Left ventricle myocardium superior (tissue), 1 donor: ENCODE measurements at places on chromosomes 4 and X.
A peak's percentile ranks its signal among the peaks of the same experiment; 100 is the strongest.

DNA sequence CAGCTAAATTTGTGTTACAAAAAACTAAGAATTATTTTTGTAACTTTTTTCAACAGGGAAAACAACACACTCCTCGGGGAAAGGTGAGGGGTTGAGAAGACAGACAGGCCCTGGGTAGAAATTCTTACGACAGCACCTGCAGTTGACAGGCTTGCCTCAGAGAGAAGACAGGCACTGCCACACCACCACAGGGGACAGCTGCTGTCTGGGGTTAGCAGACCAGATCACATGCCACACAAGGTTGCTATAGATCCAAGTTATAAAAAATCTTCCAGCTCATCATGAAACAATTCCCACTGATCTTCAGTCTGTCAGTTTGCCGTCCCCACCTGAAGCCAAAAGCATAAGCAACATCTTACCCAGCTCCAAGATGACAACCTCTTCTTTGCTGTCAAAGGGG is 143.2 kb upstream of the ZCCHC13 start:
- no peak for DNase-seq

- peak; percentile 28 for DNase-seq
These were observed 149.6 kb downstream of the INPP4B start for GRCh38 chr4:142696334-142697122.

- no peak for DNase-seq
These were observed 605.2 kb downstream of the KLHL13 start for GRCh38 chrX:117511379-117511778.

- DNase-seq = no peak
These were observed 12.2 kb upstream of the MCF2 start for GRCh38 chrX:139720136-139720535.

DNA sequence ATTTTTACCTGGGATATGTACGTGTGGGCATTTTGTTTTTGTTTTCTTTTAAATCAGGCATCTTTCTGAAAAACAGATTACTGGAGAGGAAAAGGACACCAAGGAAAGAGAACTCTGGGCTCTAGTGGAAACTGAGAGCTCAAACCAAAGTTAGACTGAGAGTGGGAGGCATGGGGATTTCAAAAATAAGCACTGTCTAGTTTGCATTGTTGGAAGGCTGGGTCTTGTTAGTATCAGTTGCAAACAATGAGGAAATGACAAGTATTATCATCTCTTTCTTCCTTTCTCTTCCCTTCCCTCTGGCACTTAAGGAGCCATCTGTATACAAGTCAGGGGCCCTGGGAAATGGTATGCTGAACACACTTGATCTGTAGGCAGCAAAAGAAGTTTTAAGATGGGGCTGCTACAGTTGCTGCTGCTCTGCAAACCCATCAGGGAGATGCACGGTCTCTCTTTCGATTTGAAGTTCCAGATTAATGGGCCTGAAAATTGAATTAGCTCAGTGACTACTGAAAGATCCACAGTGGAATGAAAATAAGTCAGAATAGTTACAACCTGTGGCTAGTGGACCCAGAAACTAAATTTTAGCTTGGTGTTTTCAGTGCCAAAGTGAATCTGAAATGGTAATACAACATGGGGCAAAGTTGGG is 48.0 kb upstream of the GRXCR1 start:
- no peak for DNase-seq

DNA sequence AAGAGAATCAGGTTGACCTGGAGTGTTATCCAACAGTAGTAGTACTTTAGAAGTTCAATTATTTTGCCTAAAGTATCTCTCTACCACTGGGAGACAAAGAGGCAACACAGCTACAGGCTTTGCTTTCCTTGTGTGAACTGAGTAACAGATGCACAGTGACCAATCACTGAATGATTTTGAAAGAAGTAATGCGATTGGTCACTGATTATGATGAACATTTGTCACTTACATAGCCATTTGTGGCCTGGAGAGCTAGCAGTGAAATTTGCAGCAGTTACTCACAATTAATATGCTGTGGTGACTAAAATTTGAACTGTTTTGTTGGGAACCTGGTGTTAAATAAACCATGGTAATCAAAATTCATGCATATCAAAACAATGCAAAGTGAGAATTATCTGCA is 508.7 kb upstream of the DIPK2B start:
- no peak for DNase-seq

DNA sequence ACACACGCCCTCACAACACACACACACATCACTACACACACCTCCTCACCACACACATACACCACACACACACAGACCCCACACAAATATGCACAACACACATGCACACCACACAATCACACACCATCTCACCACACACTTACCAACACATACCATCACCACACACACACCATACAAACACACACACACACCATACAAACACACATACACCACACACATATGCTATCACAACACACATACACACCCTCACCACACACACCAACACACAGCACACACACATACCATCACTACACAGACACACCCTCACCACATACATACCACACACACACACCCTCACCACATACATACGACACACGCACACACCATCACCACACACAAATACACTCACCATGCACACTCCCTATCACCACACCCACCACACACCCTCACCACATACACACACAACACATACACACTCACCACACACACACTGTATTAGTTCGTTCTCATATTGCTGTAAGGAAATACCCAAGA is 107.0 kb downstream of the DCTD start:
- DNase-seq = no peak

GRCh38 chr4:124432500-124432899 is 280.0 kb downstream of the ANKRD50 start:
- no peak for DNase-seq

DNA sequence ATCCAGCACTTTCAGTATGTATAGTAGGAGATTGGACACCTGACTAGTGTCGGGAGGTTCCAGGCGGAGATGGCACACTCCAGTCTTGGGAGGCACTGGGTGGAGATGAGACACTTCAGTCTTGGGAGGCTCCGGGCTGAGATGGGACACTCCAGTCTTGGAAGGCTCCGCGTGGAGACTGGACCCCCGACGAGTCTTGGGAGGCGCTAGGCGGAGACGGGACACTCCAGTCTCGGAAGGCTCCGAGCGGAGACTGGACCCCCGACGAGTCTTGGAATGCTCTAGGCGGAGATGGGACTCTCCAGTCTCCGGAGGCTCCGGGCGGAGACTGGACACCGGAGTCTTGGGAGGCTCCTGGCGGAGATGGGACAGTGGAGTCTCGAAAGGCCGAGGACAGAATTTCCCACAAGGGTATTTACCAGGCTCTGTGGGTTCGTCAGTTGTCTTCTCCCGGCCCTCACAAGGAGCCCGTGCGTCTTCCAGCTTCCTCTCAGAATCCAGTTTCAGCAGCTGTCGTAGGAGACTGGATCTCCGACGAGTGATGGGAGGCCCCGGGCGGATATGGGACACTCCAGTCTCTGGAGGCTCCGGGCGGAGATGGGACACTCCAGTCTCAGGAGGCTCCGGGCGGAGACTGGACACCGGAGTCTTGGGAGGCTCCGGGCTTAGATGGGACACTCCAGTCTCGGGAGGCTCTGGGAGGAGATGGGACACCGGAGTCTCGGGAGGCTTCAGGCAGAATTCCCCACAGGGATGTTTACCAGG is 952 bp downstream of the FAM47A start:
- DNase-seq = no peak

DNA sequence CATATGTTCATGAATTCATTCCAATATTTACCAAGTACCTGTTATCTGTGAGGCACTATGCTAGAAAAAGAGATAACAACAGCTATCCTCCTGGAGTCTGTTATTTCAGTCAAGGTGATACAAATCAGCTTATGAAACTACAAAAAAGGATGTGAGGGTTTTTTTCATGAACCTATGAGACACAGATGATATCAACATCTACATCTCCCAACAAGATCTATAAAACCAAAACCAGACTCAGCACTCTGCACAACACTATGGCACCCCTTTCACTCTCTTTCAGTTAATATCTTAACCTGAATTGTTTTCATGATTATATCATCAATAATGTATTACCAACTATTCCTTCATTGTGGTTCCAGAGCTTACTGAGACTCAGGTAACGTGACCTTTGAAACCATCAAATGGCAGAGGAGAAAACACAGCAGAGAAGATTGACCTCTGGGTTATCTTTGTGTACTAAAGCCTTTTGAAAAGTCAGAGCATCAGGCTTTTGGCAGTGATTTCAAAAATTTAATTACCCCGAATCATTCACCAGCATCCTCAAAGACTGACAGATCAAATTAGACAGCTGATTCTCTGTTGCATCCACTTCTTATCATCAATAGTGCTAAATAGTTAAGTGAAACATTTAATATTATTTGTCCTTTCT is 244.6 kb upstream of the FTHL17 start:
- no peak for DNase-seq

DNA sequence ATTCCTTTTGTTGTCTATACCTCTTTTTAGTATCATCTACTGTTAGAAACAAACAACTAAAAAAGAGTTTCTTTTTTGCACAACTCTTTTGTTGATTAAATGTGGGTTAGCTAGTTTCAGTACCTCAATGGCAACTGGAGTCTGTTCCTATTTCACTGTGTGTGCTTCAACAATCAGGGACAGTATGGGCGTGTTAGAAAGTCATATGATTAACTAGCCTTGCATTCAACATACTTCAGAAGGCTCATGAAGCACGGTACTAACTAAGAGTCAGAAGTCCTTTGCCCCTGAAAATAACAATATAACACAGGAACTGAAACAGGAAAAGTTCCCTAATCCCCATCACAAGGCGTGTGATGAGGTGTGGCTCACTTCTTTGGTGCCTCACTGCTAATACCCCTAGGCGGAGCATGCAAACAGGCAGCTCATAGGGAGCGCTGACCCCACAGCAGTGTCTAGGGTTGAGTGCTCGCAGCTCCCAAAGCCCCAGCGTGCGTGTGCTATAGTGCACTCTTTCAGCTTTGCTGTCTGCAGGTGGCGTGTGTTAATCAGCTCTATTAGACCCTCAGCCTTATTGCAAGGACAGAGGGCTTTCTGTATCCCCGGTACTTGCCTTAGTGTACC is 203.1 kb upstream of the NDST3 start:
- no peak for DNase-seq

- no peak for DNase-seq
These were observed 36.7 kb downstream of the DHRSX start for GRCh38 chrX:2463973-2464676.

DNA sequence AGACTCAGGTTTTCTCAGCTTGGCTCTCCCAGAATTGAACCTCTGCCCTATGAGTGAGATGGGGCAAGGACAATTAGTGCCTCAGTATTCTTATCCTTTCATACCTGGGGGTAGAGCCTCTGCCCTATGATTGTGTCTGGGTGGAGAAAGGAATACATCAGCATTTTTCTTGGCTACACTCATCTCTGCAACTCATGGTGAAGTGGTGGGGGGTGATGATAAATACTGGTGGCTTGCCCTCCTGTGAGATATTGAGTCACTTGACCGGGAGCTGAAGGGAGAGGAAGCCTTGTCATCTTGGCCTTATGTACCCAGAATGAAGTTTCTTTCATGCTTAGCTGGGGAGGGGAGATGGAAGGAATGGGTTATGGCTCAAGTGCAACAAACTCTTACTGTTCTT is 71.3 kb upstream of the ENOX2 start:
- no peak for DNase-seq

GRCh38 chr4:140252742-140253555 is 99.0 kb upstream of the MAML3 start:
- peak; percentile 86 for DNase-seq

DNA sequence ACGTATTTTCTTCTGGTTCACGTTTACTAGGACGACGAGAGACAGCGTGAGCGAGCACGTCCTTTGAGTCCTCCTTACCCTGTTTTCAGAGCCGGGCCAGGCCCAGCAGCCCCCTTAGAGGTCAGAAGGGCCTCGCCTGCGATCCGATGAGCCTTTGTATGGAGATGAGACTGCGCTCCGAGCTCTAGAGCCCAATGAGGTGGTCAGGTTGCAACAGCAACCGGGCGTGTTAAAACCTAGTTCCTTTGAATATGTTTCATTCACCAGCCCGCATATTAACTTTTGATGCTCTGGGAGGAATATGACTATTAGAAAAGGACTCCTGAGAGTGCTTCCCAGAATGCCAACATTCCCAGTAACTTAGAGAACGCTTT is 55.6 kb upstream of the TADA2B start:
- DNase-seq = no peak

- DNase-seq = no peak
These were observed 78.8 kb downstream of the EVC2 start for GRCh38 chr4:5629542-5629941.

- DNase-seq = no peak
These were observed 558.2 kb upstream of the DIPK2B start for GRCh38 chrX:45758738-45759397.

DNA sequence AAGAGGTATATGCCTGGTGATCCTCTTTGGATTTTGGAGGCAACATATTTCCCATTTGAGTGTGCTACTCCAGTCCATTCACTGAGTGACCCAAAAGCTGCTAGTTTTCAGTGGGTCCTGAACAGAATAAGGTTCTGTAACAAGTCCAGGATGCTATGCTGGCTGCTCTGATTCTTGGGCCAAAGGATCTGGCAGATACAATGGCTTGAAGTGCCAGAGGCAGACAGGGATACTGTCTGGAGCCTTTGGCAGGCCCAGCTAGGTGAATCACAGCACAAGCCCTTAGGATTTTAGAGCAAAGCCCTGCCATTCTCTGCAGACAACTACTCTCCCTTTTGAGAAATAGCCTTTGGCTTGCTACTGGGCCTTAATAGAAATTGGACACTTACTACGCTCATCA is 40.6 kb downstream of the DCHS2 start:
- no peak for DNase-seq

DNA sequence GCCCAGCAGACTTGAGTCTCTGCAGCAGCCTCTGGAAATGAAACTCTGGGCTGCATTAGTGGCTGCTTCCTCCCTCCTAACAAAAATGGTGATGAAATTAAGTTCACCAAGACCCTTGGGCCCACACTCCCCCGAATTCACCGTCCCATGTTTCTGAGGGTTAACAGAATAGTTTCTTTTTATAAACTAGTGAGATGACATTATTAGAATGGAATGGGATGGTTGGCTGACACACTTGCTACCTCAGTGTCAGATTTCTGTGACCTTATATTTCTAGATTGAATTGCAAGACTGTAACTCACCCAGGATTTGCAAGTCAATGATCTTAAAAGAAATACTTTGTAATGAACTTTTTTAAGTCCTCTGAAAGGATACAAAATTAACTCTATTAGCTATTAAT is 127.1 kb downstream of the SHROOM3 start:
- no peak for DNase-seq

GRCh38 chr4:82430964-82431745 is 765 bp downstream of the ENOPH1 start:
- peak; percentile 40 for DNase-seq

DNA sequence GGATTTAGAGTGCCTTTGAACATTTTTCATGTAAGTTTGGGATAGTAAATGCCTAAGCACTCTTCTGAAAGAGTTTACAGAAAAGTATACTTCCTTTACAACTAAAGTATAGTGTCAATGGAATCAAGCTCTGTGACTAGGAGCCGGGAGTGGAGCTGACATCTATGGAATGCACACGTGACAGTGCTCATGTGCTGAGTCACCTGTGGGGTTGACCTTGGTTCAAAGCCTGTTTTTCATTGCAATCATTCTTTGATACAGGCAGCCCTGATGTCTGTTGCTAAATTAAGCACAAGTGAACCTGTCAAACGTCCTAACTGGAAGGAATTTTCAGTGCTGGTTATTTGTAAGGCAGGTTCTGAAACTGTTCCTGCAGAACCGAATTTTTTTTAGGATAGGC is 82.5 kb downstream of the GPAT3 start:
- peak; percentile 41 for DNase-seq

GRCh38 chr4:73259571-73260090 is 1.0 kb upstream of the ANKRD17 start:
- no peak for DNase-seq

- peak; percentile 39 for DNase-seq
These were observed 1.4 kb downstream of the NDNF start for GRCh38 chr4:121070696-121071639.
